Amniotic stem cell (primary cell): ENCODE measurements at places on chromosomes 1 and 21.

- no peak for DNase-seq
Observed at GRCh38 chr1:193156117-193156821, 30.1 kb downstream of the B3GALT2 start.

DNA sequence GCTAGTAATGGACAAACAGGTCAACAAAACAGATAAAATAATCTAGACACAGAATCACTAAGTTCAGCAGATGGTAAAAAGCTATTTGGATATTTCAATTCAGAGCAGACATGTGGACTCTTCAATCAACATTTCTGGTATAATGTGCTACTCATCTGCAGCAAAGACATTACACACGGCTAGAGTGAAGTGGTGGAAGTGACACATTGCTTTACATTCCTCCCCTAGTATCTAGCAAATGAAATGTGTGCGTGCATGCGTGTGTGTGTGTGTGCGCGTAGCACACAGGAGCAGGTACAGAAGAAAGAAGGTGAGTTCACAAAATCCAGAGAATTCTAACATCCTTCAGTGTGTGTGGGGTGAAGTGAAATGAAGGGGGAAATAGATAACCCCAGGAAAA, 8.3 kb downstream of the AHCTF1 start:
- no peak for DNase-seq

- no peak for DNase-seq
Observed at GRCh38 chr1:103514920-103515503, 10.5 kb upstream of the RNPC3 start.

DNA sequence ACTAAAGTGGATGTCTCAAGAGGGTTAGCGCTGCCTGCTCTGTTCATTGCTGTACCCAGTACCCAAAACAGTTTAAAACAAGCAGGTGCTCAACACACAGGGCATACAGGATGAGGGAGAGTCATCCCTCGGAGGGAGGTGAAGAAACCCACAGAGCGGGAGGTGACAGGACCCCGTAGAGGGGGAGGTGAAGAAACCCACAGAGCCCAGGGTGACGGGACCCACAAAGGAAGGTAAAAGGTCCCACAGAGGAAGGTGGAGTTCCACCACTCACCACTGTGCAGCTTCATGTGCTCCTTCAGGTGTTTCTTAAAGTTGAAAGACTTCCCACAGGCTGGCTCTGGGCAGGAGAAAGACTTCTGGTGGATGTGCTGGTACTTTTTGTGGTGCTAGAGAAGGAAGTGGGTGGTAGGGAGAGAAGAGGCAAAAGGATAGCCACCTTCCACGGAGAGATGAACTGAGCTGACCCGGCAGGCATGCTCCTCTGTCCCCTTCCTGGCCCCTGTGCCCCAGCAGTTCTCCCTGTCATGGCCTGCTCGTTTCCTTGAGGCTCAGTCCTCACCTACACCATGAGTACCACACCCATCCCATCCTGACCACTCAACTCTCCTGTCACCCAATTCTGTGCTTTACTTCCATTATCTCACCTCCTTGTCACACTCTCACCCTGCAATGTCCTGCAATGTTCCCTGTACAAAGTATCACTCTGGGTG, 5.1 kb downstream of the ZNF692 start:
- DNase-seq = no peak

DNA sequence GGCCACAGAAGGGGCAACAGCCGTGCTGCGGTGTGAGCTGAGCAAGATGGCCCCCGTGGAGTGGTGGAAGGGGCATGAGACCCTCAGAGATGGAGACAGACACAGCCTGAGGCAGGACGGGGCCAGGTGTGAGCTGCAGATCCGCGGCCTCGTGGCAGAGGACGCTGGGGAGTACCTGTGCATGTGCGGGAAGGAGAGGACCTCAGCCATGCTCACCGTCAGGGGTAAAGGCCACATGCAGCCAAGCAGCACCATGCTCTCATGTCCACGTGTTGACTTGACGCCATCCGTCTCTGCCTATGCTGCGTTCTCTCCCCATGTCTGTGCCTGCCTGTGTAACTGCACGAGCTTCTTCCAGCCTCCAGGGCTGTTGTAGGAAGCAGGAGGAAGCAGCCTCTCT, 85.5 kb downstream of the OBSCN start:
- no peak for DNase-seq

- no peak for DNase-seq
Observed at GRCh38 chr1:175470591-175470990, 272.8 kb downstream of the TNR start.

DNA sequence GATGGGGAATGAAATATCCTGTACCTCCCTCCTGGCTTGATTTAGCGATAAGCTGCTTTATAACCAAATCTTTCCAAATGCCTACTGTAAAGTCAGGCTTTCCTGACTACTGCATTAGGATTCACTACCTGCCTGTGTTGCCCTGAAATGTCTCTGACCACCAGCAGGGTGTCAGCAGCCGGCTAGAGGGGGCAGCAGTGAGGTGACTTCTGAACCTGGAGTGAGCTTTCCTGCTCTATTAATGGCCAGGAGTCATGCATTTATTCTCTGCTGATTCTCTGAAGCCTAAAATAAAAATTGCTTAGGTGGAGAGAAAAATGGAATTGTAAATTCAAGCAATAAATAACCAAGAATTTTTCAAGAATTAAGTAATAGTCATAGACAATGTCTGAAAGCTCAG, 2.5 kb downstream of the BACE2 start:
- no peak for DNase-seq

GRCh38 chr1:174626031-174627025, 178.6 kb downstream of the GPR52 start:
- DNase-seq = no peak

GRCh38 chr1:164577291-164577690, 18.3 kb downstream of the PBX1 start:
- no peak for DNase-seq

- no peak for DNase-seq
Observed at GRCh38 chr1:45543581-45544417, 6.8 kb upstream of the AKR1A1 start.

DNA sequence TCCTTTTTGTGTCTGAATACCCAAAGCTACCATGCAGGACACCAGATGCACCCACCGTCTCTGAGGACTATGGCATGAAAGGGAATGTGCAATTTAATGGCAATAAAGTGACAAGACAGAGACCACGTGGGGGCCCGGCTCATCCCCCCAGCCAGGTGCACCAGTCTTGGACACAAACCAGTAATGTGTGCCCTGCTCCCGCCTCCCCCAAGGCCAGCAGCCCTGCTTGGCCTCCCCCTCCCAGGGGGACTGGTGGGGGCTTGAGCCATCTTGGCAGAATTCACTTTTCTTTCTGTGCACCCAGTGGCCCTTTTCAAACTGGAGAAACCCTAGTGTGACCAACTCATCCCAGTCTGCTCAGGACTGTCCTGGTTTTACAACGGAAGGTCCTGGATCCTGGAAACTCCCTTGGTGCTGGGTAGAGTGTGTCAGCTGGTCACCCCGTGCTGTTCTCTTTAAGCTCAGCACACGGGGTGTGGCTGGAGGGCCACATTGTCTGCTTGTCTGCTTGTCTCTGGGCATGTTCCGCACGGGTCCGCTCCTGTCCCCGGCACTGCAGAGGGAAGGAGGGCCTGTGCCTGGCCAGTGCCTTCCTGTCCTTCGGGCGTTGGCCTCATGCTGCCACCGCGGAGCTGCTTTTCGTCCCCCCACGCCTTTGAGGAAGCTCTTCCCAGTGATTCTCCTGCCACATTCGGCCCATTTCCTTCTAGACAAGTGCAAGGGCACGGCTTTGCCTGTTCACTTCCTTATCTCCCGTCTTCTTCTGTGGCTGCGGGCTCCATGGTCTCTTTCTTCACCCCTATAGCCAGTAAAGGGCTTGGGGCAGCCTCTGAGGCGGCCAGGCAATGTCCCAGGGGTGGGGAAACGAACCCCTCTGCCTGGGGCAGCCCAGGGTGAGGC, 45.8 kb upstream of the TTC34 start:
- no peak for DNase-seq

DNA sequence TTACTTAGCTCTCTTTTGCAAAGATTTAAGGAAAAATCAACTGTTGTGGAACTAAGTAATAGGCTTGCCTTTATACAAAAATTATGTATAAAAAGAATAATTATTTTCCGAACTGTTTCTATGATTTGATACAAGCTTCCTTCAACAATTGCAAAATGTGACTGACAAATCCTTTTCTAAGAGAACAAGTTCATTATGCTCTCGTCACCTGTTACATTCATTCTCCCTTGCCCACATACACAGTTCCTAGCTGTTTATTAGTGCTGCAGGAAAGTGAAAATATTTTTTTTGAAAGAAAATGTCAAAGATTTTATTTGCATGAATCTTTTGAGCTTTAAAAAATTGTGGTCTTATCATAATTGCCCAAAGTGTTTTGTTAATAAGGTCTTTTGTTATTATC, 466.2 kb downstream of the USP25 start:
- no peak for DNase-seq

DNA sequence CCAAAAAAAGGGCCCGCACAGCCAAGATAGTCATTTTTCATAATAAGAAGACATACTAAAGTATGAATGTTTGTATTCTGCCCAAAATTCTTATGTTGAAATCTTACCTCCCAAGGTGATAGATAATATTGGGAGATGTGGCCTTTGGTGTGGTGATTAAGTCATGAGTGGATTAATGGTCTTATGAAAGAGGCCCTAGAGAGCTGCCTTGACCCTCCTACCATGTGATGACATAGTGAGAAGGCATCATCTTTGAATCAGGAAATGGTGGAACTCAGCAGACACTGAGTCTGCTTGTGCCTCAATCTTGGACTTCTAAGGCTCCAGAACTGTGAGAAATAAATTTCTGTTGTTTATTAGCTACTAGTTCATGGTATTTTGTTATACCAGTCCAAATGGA, 11.8 kb upstream of the RNPC3 start:
- no peak for DNase-seq

GRCh38 chr1:26854906-26855305, 8.0 kb upstream of the SFN start:
- no peak for DNase-seq

DNA sequence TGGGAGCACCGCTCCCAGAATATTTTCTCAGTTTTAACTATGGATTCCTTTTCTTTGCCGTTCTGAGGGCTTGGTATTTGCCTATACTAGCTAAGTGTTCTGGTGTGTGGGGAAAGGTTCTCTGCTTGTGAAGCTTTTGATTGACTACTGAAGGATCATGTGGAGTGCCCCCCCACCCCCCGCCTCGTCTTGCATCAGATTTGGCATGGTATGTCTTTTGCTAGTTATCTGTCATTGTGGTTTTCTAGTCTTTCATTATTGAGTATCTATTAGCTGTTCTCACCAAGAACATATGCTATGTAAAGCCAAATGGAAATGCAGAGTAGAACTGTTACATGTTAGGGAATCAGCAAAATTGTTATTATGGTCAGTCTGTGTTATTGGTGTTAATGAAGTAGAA, 58.3 kb downstream of the MACF1 start:
- DNase-seq = no peak

GRCh38 chr1:100039591-100039990, 69.8 kb downstream of the SLC35A3 start:
- DNase-seq = no peak

DNA sequence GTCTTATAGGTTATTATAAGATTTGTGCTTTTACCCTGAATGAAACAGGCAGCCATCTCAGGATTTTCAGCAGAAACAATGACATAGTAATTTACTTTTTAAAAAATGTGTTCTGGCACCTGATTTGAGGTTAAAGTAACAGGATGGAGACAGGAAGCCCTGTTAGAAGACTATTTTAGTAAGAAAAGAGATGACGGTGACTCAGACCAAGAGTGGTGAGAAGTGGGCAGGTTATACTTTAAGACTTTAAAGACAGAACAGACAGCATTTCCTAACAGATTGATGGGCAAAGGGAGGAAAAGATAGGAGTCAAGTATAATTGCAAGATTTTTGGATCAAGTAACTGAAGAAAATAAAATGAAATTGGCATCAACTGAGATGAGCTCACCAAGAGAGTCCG, 436.8 kb upstream of the NR5A2 start:
- no peak for DNase-seq

GRCh38 chr1:21842606-21843162, 30.6 kb downstream of the LDLRAD2 start:
- DNase-seq = no peak

DNA sequence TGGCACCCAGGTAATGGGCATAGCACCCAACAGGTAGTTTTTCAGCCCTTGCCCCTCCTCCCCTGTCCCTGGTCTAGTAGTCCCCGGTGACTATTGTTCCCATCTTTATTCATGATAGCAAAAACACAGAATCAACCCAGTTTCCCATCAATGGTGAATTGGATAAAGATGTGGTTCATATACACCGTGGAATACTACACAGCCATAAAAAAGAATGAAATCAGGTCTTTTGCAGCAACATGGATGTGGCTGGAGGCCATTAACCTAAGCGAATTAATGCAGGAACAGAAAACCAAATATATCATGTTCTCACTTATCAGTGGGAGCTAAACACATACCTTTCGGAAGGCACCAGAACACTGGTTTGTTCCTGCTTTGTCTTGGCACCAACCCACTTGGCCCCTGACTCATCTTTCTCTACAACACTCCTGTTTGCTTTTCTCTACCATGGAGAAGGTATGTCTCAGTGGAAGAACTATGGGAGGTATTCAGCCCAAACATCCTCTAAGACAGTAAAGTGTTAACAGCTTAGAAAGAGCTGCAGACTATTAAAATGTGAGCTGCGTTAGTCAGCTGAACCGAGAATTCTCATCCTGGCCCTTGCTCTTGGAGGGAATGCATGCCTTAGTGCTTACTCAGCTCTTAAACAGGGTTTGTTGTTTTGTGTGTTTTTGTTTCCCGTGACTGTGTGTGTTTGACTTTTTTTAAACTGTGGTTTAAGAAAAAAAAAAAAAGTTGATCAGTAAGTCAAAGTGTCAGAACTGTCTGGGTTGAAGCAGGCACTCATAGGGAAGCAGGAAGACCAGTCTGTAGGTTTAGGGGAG, 203.0 kb downstream of the TOMM20 start:
- DNase-seq = peak; percentile 96

GRCh38 chr1:223143537-223144248, 645 bp upstream of the TLR5 start:
- no peak for DNase-seq

DNA sequence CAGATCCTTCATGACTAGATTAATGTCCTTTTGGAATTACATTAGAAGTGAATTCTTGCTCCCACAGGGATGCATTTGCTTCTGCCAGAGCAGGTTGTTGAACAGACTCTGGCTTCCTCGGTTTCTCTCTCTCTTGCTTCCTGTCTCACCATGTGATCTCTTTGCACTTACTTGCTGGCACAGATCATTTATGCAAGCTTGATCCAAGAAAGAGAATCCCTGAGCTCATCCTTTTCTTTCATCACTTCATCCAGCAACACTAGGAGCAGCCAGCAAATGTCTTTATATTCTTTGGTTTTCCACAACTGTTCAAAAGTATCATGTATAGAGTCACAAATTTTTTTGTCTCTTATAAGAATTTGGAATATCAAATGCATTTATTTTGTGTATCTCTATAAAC, 313.5 kb downstream of the ZNF326 start:
- DNase-seq = no peak

DNA sequence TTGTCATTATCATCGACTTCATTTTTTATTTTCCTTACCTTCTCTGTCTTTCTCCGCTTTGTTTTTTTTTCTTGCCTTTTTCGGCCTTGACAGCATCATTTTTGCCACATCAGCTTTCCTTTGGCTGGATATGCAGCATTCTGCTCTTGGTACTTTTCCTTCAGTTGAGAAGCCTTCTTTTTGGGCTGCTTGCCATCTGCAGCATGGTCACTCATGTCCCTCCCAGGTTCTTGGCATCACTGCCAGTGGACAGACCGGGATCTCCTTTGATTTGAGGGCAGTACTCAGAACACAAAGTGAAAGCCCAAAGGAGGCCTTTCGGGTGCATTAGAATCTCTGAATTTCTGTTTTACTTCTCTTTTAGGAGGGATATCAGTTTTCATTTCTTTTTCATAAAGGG, 3.7 kb upstream of the PARP1 start:
- no peak for DNase-seq

GRCh38 chr21:27034796-27035195, 67.9 kb upstream of the ADAMTS5 start:
- DNase-seq = no peak
